Activated CD8-positive, alpha-beta memory T cell treated with anti-CD3 and anti-CD28 coated beads, Interleukin-2, amount 10 ng/mL, durations not matched to agents 7 days and 5 days (primary cell): ENCODE measurements at places on chromosomes 1 and 21.
A peak's percentile ranks its signal among the peaks of the same experiment; 100 is the strongest.

DNA sequence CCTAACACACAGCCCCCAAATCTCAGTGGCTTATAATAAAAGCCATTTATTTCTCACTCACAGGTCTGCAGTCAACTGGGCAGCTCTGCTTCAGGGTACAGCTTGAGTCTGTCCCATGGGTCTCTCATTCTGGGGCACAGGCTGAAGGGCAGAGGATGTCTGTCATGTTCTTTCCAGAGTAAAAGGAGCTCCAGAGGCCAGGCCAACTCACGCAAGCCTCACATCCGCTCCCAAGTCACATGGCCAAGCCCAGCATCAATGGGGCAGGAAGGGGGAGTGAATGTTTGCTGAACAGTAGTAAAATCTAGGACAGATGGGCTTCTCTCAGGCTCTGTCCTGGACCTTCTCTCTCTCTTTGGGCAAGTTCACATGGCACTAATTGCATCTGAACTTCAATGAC lies 7.1 kb upstream of the SSBP3 start:
- DNase-seq, result peak; percentile 64

- no peak for DNase-seq
These were observed 815.5 kb downstream of the BRINP3 start for GRCh38 chr1:189662190-189662589.

- no peak for DNase-seq
These were observed 54.6 kb downstream of the HSF2BP start for GRCh38 chr21:43604505-43605204.

- DNase-seq, result no peak
These were observed 40.8 kb upstream of the TINAGL1 start for GRCh38 chr1:31535561-31535960.

DNA sequence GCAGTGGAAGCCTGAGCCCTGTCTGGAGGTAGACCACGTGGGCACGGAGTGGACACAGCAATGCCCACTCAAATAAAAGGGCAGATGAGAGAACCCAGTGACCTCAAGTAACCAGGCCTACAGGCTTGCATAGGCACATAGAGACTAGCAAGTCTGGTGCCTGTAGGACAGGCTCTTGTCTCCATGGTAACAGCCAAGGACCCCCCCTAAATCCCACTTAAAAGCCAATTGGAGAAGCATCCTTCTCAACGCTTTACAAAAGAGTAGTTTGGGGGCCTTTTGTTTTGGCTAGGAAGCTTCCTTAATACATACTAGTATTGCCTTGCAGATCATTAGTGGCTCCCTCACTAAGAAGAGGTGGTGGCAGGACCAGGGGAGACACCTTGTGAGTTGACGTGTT lies 63.9 kb downstream of the VWA5B1 start:
- no peak for DNase-seq

- DNase-seq, result no peak
These were observed 714 bp downstream of the DFFA start for GRCh38 chr1:10471411-10472219.

GRCh38 chr1:203127666-203128430 lies at the start of gene ADORA1:
Gene ADORA1, plus strand, starts transcription at chr1:203127726. Its CDS starts 1,116 bp downstream, at chr1:203128842.
- DNase-seq, result peak; percentile 35

- no peak for DNase-seq
These were observed 25.0 kb downstream of the LRRC8C start for GRCh38 chr1:89657886-89658285.

DNA sequence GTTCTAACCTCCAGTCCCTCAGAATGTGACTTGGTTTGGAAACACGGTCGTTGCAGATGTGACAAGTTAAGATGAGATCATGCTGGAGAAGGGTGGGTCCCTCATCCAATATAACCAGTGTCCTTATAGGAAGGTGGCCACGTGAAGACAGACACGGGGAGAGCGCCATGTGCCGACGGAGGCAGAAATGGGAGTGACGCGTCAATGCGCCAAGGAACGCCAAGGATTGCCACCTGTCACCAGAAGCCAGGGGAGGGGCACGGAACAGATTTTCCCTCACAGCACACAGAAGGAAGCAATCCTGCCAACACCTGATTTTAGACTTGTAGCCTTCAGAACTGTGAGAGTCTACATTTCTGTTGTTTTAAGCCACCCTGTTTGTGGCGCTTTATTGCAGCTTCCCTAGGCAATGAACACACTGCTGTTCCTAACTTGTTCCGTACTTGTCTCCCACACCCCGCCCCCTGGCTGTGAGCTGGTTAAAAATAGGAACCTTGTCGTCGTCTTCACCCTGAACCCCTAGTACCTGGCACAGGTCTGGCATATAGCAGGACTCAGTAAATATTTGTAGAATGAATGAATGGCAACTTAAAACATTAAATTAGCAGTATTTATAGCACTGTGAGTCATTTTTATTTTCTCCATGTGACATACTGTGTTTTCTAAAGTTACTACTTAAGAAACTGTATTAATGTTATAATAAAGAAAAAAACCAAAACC lies 14.2 kb downstream of the RIMS3 start:
- DNase-seq, result no peak

DNA sequence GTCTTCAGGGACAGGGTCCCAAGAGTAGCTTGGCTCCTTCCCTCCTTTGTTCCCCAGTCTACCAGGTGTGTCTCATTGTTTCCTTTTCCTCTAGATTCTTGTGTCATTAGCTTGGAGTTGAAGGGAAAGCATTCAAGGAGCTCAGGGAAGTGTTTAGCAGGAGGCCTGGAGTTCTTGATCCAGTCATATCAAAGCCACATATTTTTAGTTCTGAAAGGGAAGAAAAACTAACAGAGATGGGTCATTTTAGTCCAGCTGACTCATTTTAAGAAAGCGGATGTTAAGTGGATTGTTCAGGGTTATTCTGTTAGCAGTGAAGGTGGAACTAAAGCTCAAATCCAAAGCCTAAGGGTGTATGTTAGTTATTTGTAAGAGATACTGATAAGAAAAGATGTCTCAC lies 721 bp downstream of the C1orf54 start:
- no peak for DNase-seq

DNA sequence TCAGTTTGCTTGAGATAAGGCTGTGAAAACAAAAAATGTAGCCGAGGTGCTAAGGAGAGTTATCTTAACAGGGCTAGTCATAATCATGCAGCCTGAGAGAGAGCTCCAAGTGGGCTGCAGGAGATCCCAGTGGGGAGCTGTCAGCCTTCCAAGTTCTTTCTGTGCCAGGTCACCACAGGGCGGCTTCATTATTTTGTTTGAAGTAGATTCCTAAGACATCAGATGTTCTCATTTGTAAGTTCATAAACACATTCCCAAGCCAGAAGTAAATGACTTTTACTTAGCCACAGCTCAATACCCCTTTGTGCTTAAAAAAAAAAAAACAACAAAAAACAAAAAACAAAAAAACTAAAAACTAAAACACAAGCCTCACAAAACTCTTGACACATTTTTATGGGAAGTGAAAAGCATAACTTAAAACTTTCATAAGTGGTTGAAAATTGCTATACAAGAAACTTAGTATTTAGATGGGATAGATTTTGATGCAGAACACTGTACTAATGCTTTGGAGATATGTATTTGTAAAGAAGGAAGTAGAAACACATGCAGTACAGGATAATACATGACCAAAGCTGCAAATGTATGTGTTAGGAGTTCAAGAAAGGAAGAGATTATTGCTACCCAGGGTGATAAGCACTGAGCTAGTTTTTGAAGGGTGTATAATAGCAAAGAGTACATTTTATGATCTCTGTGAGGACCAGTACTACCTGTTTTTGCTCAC lies 8.6 kb downstream of the CDC14A start:
- no peak for DNase-seq

DNA sequence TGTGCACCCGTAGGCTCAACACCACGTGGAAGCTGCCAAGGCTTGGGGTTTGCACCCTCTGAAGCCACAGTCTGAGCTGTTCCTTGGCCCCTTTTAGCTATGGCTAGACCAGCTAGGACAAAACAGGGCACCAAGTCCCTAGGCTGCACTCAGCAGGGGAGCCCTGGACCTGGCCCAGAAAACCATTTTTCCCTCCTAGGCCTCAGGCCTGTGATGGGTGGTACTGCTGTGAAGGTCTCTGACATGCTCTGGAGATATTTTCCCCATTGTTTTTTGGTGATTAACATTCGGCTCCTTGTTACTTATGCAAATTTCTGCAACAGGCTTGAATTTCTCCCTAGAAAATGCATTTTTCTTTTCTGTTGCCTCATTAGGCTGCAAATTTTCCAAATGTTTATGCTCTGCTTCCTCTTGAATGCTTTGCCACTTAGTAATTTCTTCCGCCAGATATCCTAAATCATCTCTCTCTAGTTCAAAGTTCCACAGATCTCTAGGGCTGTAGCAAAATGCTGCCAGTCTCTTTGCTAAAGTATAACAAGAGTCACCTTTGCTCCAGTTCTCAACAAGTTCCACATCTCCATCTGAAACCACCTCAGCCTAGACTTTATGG lies 69.0 kb upstream of the KRTAP19-8 start:
- no peak for DNase-seq

- DNase-seq, result no peak
These were observed 365.4 kb downstream of the LTN1 start for GRCh38 chr21:28627261-28627660.

DNA sequence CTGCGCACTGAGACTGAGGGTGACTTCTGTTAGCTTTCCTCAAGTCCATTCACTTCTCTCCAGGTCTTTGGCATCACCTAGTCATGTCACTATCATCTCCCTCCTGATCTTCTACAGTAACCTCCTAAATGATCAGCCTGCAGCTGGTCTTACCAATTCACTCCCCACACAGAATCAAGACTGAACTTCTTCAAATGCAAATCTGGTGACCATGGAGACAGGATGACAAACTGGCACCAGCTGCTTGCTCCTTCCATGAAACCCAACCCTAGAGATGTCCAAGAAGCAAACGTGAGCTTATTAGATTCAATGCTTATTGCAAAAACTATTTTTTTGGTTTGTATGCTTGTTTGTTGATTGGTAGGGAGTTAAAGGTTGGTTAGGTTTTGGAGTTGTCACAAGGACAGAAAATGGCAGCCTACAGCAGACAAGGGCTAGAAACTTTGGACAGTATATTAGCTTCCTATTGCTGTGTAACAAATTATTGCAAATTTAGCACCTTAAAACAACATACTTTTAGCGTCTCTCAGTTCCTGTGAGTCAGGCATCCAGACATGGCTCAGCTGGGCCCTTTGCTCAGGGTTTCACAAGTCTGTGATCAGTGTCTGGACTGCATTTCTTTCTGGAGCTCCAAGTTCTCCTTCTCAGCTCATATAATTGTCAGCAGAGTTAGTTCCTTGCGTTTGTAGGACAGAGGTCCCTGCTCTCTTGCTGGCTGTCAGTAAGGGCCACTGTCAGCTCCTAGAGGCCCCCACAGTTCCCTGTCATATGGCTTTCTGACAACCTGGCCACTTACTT lies 53.3 kb upstream of the GJA8 start:
- no peak for DNase-seq
